ENCODE measurements at places on chromosomes 3 and 15.

DNA sequence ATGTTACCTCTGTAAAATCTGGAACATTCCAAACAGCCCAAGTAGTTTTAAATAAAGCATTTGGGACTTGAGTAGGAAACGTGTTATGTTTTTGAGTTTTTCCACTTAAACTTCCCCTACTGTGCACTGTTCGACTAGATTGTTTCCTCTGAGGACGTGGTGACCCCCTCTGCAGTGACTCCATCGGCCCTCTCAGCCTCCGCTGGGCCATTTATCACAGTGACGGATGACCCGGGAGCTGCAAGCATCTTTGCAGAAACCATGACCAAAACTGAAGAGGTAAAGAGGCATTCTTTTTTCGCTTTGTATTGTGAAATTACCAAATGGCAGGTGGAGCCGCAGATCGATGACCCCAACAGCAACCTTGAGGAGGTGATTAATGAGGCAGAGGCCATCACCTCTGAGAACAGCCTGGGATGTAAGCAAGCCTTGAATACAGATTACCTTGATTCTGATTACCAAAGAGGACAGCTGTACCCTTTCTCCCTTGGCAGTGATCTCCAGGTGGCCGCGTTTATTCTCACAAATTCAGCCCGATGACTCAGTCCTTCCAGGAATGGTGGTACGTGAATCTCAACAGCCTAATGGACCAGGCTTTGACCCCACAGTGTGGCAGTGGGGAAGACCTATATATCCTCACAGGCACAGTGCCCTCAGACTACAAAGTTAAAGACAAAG lies 79.1 kb upstream of the FAN1 start:
- DNase-seq: no peak

GRCh38 chr3:105759442-105760078 lies 109.3 kb downstream of the CBLB start:
- DNase-seq: no peak

GRCh38 chr3:194587438-194587931 lies 45.7 kb downstream of the TMEM44 start:
- no peak for DNase-seq

GRCh38 chr15:44715142-44715796 lies 4.0 kb downstream of the B2M start:
- no peak for DNase-seq

GRCh38 chr15:39843565-39843964 lies 60.9 kb upstream of the FSIP1 start:
- no peak for DNase-seq

DNA sequence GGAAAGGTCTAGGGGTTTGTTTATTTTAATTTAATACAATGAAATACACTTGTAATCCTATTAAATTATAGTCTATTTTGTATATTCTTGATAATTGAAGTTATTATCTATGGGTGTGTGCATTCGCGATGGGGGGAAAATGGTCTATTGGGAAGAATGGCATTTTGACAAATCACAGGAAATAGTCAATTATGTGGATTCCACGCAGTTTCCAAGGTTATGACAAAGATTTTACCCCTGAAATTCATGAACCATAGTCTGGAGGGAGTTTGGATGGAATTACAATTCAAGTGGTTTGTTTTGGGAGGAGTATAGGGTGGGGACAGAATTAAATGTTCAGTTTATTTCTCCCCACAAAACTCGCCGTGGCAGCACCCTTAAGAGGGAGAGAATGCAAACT lies 66.5 kb downstream of the RBMS3 start:
- no peak for DNase-seq
